Hepatic stellate cell (primary cell): ENCODE measurements at places on chromosomes 4 and X.

DNA sequence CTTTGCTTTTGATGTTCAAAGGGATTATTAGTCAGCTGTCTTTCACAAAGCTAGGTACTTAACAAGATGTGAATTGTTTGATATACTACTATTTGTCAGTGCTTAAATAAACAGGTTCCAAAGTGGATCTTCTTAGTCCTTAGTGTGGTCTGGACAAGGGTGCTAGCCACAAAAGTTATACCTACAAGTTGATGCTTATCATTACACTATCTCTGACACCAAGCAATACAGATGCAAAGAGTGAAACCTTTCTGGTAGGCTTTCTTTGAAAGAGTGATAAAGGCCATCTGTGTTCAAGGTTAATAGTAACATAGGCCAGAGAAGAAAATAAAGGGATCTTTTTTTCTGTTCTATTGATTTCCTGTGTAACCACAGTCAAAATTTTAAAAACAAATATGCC, 12.2 kb upstream of the RBPJ start:
- DNase-seq: no peak

DNA sequence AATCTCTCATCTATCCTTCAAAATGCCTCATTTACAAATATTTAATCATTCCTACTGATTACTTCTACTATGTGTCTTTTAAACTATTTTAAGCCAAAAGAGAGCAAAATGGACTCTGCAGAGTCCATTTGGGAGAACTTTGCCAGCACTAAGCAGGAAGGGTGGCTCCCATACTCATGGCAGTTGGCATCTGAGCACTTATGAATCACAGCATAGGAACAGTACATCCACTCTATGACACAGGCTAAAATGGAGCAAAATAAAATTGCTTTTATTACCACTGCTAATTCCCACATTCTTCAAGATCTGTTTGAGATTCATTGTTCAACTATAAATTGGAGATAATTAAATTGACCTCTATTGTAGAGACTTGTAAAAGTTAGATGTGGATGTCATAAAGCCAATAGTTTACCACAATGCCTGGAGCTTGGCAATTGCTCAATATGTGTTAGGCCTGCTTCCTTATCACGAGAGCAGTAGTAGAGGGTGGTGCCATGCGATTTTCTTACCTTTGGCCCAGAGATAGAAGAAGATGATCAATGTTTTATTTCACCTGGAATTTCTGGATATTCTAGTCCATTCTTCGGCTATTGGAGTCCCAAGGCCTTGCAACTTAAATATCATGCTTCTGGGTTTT, 19.1 kb downstream of the HPGD start:
- DNase-seq: no peak

GRCh38 chrX:124796989-124797388, 450.6 kb downstream of the SH2D1A start:
- no peak for DNase-seq

GRCh38 chrX:69543572-69543971, 39.4 kb downstream of the NALF2 start:
- no peak for DNase-seq

- no peak for DNase-seq
Observed at GRCh38 chr4:8589336-8589735, 3.2 kb upstream of the CPZ start.

GRCh38 chr4:945274-946102, 13.2 kb downstream of the TMEM175 start:
- DNase-seq: no peak

- DNase-seq: no peak
Observed at GRCh38 chrX:135112743-135113142, 7.6 kb downstream of the ETDB start.

- DNase-seq: peak; percentile 2
Observed at GRCh38 chr4:46649390-46649789, 259.5 kb upstream of the GABRA2 start.

- no peak for DNase-seq
Observed at GRCh38 chrX:13338996-13339515, 19.2 kb upstream of the ATXN3L start.

- DNase-seq: no peak
Observed at GRCh38 chrX:69097451-69098236, 67.6 kb downstream of the PJA1 start.

- DNase-seq: no peak
Observed at GRCh38 chr4:1239141-1239949, 9.6 kb downstream of the CTBP1 start.

DNA sequence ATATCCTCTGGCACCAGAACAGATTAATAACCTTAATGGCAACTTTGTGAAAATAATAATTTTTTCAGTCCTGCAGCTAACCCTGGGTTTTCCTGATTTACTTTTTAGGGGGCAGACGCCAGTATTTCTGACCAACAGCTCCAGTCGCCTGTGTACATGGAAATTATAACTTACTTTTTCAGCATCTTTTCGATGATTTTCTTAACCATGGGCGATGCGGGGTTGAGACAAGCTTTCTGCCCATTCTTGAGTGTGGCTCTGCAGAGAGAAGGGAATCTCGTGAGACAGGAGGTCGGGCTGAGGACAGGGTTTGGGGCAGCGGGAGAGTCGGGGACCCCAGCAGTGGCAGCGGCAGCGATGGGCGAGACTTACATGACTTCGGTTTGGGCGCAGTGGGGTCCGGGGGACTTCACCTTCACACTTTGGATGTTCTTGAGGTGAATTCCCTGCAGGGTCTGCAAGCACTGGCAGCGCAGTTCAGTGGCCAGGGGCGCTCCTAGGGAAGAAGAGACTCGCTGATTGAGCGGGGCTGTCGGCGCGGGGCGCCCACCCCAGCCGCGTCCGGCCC, 484 bp downstream of the CXCL2 start:
- DNase-seq: no peak

DNA sequence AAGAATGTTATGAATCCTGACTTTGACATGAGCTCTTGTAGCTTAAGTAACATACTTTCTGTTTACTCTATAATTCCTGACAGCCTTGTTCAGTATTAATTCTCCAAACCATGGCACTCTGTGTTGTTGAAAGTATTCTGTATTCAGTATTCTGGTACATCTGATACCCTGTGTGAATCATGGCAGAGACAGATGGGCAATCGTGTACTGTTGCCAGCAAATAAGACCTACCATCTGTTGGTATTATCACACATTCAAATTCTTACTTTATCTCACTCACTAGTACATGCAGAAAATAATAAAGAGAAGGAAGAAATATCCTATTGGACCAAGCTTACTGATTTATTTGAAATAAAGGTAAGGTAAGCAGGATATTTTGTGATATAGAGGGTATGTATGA, 7.9 kb downstream of the MBTPS2 start:
- DNase-seq: no peak

- no peak for DNase-seq
Observed at GRCh38 chrX:151725338-151725614, 9.3 kb upstream of the CNGA2 start.

DNA sequence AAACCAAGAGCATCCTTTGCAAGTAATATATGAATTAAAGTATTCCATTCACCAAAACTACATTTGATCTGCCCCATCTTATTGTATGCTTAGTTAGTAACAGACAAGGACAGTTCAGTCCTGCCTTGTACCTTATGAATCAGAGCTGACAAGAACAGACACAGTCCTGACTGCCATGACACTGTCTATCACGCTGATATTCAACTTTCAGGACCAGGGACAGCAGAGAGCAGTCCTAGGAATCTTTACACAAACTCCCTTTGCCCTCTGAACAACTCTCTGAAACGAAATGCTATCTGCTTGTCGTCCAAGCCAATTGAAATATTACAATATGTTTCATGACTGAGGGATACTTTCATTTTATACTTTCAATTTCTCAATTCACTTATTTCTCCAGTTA, 268.6 kb upstream of the VCX start:
- no peak for DNase-seq

GRCh38 chr4:168771251-168771650, 238.8 kb downstream of the CBR4 start:
- DNase-seq: no peak

GRCh38 chr4:186018261-186018660, 50.7 kb upstream of the TLR3 start:
- DNase-seq: no peak

- DNase-seq: no peak
Observed at GRCh38 chr4:184359888-184360287, 114.5 kb downstream of the IRF2 start.

DNA sequence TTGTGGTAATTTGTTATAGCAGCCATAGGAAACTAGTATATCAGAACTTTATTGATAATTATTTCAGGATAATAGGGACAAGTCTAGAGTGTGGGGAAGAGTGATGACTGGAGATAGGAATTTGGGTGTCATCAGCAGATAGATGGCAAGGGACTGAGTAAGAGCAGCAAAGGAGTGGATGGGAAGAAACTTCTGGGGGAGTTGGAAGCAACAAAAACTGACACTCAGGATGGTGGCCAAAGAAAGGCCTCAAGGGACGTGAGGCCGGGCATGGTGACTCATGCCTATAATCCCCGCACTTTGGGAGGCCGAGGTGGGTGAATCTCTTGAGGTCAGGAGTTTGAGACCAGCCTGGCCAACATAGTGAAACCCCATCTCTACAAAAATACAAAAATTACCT, 9.1 kb upstream of the SLC25A5 start:
- no peak for DNase-seq

- DNase-seq: no peak
Observed at GRCh38 chr4:37918653-37919052, 27.8 kb downstream of the TBC1D1 start.

GRCh38 chr4:139815778-139816601, 150.4 kb downstream of the MGST2 start:
- peak; percentile 57 for DNase-seq

DNA sequence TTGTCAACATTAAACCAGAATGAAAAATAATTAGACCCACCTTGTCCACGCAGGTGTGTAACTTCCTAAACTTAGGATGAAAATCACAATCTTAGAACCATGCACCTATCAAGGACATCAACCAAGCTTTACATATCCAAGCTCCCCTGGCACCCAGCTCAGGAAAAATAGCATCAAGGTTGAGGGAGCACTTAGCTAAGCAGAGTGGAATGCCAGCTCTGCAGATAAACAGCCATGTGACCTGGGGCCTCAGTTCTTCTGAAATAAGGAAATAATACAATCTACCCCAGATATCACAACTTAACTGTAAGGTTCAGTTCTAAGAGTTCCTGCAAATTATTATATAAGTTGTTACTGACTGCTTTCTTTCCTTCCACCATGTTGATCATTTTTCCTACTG, 64.7 kb downstream of the DHX15 start:
- no peak for DNase-seq

- DNase-seq: no peak
Observed at GRCh38 chr4:15457406-15458201, 12.1 kb upstream of the CC2D2A start.

- no peak for DNase-seq
Observed at GRCh38 chrX:132463411-132463810, 25.4 kb downstream of the MBNL3 start.

- no peak for DNase-seq
Observed at GRCh38 chr4:152166567-152166966, 369.3 kb downstream of the FBXW7 start.

DNA sequence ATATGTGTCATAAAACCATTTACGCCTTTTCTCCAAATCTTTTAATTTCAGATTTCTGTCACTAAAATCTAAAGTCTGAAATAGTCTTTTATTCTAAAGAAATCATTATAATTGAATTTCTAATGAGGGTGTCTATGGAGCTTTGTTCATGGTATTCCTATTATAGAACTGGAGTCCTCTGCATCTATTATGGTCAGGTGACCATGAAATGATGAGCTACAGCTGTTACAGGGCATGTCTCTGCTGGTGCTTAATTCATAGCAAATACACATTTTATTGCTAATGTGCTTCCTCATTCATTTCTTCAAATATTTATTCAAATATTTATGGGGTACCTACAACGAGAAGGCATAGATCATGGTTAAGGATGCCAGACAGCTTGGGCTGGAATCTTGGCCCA, 126.1 kb downstream of the NAA11 start:
- DNase-seq: no peak

- DNase-seq: no peak
Observed at GRCh38 chrX:13607331-13607995, 38.1 kb downstream of the EGFL6 start.

- DNase-seq: no peak
Observed at GRCh38 chr4:175947117-175947722, 118.4 kb upstream of the WDR17 start.

GRCh38 chrX:119156241-119156640, 28.6 kb upstream of the KIAA1210 start:
- no peak for DNase-seq

- DNase-seq: peak; percentile 43
Observed at GRCh38 chr4:138910914-138911336, 104.7 kb upstream of the NOCT start.

GRCh38 chr4:131430302-131430701, 1718.8 kb upstream of the PCDH10 start:
- DNase-seq: no peak

- DNase-seq: no peak
Observed at GRCh38 chr4:58936436-58936835, 1826.3 kb upstream of the IGFBP7 start.

GRCh38 chr4:143658336-143658735, 42.1 kb downstream of the FREM3 start:
- no peak for DNase-seq

DNA sequence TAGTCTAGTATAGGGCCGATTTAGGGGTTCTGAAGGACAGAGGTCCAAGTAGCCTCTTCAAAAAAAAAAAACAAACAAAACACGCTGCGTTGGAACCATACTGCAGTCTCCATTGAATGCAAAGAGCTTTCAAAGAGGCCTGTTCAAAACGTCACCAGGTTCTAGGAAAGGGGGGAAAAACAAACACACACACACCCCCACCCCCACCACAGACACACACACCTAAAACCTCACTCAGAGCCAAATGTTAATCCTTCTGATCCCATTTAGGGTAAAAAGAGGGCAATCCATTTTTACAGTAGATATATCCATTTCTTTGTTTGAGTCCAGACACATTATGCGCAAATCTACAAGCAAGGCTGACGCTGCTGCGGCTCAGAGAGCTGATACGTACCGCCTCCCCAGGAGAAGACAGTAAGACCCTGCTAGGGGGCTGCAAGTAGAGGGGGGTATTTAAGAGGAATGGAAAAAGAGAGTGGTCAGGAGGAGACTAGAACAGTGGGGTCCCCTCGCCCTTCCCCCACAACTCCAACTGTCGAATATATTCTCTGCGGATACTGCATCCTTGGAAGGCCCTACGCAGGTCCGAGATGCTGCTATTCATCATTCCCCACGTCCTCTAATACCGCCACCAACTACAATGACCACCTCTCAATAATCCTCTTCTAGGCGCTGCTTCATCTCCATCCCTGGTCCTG, 1.3 kb downstream of the NKRF start:
- no peak for DNase-seq

DNA sequence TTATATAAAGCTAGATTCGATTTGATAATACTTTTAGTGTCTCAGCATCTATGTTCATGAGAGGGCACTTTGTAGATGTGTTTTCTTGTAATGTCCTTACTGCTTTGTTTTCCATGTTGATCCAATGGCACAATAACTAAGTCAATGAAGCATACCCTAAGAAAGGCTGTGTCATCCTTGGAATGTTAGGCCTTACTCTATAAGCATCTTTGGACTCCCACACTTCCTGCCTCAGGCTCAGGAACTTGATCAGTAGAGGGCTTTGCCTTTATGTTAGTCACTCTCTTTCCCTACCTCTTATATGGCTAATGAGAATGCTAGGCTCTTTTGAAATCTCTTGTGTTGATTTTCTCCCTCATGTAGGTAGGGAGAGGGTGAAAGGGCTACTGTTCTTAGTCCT, 33.2 kb upstream of the EDA2R start:
- DNase-seq: no peak
